Nucleus accumbens (tissue), 56 donors: ENCODE measurements at places on chromosomes 4 and X.

DNA sequence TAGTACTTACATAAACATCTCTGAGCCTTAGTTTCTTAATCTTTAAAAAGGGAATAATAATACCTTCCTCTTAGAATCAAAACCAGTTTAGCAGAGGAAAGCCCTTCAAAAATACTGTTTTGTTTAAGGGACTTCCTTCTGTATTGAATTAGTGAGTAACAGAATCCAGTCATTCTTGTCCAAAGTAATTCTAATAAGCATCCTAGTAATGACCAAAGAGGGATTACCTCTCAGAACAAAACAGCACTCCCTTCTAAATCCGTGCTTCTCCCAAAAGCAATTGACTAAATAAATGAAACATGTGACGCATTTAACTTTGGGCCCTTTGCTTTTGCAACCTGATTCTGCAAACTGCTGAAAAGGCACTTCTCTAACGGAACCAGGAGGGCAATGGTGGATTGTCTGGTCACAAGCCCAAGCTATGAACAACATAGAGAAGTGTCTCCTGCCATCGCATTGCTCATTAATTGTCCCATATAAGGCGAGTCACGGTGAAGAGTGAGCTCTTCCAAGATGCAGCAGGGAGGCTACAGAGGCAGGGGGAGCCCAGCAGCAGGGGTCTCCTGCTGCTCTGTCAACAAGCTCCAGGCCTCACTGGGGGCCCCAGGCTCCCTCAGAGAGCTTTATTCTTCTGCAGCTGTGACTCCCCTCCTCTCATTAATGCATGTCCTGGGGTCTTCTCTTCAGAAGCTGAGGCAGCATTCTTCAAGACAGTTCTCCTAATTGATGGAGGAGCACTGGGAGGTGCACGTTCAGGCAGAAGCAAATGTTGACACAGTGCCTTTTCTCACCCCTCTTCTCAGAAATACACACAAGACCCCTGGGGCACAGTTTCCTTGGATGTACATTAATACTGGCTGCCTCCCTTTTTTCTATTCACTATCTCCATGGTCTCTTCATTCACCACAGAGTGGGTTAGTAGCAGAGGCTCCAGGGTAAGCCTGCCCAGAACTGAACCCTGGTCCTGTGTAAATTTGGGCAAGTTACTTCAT lies 419.6 kb upstream of the RASGEF1B start:
- no peak for DNase-seq

- DNase-seq: no peak
Observed at GRCh38 chr4:187814737-187815465, 180.7 kb upstream of the ZFP42 start.

GRCh38 chr4:176451443-176451842 lies 131.7 kb downstream of the SPCS3 start:
- peak; percentile 2 for DNase-seq

DNA sequence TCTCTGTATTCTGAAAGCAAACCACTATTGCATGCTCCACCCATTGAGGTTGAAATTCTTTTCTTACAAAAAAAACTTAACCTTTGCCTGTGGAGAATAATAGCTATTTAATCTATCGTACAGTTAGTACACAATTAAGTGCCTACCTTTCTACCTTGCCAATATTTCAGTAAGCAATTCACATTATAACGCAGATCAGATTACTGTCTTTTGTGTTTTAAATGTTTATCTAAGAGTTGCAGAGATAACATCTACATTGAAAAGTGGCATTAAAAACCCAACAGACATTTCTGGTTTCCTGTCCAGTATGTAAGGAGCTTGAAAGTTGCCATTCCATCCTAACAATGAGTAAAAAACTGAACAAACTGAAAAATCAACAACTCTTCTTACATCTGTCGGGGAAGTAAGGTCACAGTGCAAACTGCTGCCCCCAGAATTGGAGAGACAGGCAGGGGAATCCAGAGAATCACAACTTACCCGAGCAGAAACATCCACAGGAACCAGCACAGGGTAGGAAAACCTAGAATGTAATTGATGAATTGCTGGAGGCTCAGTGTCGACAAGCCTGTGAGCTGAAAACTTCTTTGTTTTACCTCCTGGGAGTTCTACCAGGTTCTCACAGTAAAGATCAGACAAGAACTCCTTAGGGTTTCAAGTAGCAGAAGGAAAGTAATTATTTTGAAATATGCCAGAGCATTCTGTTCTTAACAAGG lies 27.3 kb upstream of the ACSL4 start:
- DNase-seq: no peak

- DNase-seq: no peak
Observed at GRCh38 chrX:50877310-50877709, 33.2 kb upstream of the BMP15 start.

DNA sequence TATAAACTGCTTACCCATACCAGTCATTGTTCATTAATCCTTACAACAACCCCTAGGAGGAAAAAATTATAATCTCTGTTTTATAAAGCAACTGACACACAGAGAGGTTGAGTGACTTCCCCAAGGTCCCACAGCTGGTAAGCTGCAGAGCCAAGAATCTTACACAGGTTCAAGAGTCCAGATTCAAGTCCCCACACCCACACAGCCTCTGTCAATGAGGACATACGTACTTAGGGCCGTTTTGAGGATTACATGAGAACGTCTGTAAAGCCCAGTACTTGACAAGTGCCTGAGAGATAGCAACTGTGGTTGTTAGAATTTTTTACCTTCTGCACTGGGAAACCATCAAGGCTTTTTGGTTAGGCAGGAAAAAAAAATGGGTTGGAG lies 556 bp upstream of the SLC25A43 start:
- DNase-seq: no peak

GRCh38 chrX:39595977-39596376 lies 501.8 kb downstream of the BCOR start:
- no peak for DNase-seq

DNA sequence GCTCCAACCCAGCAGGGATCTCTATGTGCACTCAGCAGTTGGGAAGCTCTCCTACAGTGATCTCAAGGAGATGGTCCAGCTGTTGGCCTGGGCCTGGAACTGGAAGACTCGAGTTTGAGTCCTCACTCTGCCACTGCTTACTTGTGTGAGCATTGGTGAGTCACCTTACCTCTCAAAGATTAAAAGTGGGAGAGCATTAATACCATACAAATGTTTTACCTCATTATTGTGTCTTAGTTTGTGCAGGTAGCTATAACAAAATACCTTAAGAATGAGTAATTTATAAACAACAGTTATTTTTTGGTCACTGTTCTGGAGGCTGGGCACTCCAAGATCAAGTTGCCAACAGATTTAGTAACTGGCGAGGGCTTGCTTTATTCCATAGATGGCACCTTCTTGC lies 21.4 kb upstream of the ZNF827 start:
- no peak for DNase-seq

- DNase-seq: no peak
Observed at GRCh38 chr4:187460016-187460415, 535.6 kb upstream of the ZFP42 start.

DNA sequence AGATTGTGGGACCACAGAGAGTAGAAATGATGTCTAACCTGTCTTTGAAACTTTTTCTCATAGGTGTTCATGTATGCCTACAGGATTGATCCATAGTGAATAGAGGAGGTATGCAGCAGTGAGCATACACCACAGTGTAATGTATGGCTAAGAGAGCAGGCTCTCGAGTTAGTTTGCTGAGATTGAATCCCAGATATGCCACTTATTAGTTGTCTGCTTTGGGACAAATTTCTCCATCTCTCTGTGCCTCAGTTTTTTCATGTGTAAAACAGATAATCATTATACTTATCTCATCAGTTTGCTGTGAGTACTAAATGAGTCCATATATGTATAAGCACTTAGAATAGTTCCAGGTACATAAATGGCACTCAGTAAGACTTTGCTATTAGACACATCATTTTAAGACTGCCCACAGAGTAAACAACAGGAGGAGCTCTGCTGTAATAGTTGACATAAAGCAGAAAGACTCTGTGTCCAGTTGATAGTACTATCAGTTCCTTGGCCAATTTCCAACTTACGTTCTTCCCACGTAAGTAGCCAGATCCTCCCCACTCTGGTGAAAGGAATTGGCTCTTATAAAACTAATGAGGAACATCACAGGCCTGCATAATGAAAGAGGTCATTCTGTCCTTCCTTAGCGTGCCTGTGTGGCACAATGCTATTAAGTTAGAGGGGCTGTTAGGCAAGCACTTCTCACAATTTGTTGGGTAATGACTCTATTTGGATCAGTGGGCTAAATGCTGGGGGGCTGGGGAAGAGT lies 20.7 kb upstream of the RNF150 start:
- DNase-seq: no peak

DNA sequence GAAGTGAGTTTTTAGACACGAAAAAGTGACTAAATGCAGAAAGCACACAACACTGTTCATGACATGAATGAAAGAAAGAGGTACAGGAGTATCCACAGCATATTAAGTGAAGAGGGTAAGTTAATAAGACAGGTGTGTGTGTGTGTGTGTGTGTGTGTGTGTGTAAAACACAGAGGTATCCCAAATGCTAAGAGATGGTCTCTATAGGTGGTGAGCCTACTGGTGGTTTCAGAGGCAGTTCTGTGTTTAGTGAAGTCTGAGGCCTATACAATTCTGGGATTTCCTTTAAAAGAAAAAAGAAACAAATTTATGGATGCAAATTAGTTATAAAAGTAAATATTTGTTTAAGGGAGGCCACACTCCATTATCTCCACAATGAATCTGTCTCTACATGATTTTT lies 17.4 kb upstream of the TNIP3 start:
- DNase-seq: no peak

GRCh38 chr4:3830774-3831528 lies 64.8 kb downstream of the ADRA2C start:
- no peak for DNase-seq
